ENCODE measurements at places on chromosomes 2 and 18.

GRCh38 chr2:177201919-177202346, 10.7 kb upstream of the HNRNPA3 start:
- no peak for DNase-seq

- no peak for DNase-seq
These were observed 1183.6 kb downstream of the LRP1B start for GRCh38 chr2:140947236-140947635.

DNA sequence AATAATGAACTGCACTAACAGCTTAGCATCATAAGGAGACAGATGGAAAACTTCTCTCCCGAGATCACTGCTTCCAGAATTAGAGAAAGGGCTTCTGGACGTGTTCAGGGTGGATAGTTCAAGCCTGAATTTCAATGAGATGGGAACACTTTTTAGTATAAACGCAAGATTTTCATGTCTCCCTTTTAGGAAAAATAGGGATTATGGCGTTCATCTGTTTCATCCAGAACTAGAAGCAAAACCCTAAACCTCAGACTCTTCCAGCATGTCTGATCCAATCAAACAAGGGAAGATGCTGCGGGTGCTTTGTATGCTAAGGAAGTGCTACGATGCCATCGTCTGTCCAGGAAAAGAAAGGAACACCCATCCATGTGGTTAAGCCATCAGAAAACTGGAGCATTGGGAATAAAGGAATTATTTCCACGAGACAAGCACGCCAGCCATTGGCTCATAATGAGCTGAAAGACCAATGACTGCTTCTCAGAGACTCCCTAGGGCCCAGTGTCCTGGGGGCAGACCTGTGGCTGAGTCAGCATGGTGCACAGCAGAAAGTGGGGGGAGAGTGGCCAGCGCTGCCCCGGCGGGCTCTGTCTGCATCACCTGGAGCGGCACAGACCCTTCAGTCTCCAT, 65.9 kb upstream of the AFF3 start:
- peak; percentile 22 for DNase-seq

DNA sequence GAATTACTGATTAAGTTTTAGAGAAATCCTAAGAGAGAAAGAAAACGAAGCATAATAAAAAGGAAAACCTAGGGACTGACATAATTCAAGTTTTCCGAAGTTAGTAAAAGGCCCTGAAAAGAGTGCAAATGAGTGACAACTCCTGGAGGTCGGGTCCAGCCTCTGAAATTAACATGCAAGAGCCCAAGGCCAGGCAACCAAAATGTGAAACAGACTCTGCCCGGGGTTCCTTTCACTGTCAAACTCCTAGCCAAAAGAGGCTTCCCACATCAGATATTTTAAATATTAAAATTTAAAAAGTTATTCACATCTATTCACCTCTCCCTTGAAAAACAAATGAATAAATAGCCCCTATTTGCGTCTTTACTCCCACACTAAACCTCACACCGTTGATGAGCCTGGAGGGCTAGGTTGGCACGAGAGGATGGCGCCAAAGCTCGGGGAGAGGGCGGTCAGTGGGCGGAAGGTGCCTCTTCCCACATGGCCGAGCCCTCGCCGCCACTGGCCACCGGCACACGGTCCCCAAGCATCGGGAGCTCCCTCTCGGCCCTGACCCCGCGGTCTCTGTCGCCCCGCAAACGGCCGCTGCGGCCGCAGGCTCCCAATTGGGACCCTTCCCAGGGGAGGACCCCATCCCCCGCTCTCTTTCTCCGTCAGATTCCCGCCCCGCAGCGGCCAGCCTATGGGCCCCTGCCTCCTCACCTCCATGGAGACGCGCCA, 630 bp downstream of the PPM1G start:
- DNase-seq = peak; percentile 32

GRCh38 chr2:166766220-166766619, 122.1 kb upstream of the XIRP2 start:
- no peak for DNase-seq

GRCh38 chr2:108199726-108200125, 40.0 kb upstream of the SULT1C3 start:
- DNase-seq = peak; percentile 83

DNA sequence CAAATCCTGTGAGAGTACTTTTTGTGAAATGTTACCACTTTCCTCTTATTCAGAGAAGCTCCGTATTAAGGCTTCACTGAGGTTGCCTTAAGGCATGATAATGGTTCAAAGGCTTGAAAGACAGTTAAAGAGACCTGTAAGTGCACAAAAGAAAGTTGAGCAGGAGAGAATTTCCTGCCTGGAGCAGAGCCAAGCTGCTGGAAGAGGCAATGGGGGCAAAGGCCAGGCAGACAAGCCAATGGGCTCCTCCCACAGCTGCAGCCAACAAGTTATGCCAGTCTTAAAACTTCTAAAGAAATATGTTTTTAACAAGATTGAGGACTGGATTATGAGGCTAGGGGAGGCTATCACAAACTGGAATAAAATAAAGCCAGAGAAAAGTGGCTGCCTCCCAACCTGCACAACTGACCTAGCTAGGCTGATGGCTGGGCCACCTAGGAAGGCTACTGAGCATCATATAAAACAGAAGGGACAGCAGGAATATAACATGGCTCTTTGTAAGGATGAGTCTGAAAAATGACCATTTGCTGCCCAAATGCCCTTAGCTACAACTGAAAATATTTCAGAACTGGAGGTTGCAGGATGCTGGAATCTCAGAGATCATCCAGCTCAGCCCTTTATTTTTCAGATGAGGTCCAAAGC, 2.1 kb downstream of the IL1B start:
- peak; percentile 45 for DNase-seq

DNA sequence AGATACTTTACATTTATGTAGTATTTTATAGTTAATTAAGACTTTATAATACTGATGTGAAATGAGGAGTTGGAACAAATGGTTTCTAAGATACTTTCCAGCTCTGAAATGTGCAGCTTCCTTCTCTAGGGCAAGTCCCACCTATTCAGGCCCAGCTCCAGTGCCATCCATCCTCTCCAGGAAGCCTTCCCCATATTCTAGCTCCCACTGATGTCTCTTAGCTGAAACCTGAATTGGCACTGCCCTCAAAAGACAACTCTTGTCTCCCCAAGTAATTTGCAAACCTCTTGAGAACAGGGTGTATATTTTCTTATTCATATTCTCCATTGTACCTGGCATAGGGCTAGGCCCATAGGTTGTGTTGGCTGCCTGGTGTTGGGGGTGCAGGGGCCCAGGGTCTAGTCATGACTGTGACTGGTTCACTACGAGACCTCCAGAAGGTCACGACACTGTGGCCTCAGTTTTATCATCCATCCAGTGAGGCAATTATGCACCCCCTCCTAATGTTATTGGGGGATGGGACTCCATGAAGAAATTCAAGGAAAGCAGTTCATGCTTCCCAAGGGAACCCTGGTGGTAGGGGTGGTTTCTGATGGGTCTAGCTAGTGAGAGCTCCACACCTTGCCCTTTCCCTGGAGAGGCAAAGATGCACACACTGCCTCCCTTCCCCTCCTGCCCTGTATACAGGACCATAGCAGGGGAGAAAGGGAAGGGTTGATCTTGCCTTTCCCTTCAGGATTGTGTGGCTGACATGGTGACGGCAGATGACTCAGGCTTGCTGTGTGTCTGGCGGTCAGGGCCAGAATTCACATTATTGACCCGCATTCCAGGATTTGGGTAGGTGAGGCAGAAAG, 2.8 kb downstream of the WDR54 start:
- no peak for DNase-seq

GRCh38 chr2:151523850-151524249, 114.1 kb downstream of the RIF1 start:
- DNase-seq = peak; percentile 10

DNA sequence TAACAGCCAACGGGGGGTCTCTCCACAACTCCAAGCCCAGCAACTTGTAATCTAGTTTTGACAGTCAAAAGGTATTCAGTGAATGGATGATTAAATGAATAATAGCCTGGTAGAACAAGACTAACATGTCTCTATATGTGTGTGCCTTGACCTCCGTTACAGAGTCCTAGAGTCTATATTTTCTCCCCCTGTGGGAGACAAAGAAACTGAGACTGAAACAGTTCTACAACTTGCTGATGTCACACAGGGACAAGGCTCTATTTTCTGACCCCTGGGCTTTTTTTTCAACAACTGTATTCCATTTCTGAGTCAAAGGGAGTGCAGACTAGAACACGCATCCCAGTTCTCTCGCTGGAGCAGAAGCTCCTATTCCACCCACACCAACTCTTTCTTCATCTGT, 223.6 kb upstream of the AGAP1 start:
- no peak for DNase-seq

DNA sequence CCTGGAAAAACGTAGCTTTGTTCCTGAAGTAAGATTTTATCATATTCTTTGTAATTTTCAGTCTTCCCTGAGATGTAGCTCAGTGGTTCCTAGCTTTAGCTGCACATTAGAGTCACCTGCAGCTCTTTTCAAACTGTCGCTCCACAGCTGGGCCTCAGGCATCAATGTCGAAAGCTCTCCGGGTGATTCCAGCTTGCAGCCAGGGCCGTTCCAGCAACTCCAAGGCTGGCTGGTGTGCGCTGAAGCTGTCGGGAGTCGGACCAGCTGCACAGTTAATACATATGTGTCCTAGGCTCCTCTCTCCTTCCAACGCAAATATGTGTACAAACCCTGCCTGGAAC, 609 bp upstream of the ZNF2 start:
- DNase-seq = no peak

DNA sequence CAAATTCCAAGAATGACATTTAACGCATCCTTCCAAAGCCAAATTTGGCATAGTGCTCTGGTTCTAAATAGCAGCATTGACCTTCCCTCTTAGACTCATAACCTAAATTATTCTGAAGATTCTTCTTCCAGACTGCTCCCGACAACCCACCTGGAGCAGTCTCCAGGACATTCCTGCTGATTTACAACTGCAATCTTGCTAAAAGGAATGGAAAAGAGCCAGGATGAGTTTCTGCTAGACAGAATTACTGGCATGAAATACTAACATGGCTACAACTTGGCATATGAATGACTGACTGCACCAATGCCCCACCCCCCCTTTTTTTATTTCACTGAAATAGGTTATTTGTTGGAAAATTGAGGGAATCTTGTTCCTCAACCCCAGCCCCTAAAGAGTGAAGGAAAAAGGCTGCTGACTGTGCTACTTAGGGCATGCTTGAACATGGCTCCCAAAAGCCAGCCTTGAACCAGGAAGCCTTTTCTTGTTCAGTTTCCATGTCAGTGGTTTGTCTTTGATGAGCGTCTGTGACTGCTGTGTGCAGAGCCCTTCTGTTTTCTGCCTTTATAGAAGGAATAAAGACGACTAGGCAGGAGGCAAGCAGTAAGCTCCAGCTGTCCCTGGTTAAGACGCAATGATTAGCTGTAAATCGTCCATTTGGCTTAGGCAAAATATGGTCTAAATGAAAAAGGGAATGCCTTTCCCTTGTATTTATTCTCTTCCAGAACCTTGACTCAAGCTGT, 47.4 kb upstream of the ITGB6 start:
- no peak for DNase-seq

GRCh38 chr2:229971298-229971790, 49.0 kb downstream of the FBXO36 start:
- DNase-seq = no peak

DNA sequence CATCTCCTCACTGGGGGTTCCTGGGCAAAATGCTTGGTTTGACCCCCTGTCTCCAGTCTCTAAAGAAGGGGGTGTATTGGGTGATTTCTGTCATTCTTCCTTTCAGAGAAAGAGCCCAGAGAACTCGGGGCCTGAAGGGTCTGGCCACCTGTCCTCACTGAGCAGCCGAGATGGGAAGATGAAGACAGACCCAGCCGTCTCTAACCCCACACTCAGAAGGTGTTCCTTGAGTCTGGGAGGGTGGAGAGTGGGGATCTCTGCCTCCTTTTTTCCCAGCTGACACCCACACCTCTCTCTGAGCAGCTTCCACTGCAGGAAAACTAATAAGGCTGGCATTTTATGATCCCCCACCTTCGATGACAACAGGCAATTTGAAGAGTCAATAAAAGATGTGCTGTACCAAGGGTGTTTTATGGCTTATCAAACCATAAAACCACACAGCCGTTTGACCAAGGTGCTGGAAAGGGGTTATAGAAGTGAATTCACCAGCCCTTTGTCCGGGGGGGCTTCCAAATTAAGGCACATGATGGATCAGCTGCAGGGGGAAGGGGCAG, 213.8 kb downstream of the SMAD2 start:
- no peak for DNase-seq

DNA sequence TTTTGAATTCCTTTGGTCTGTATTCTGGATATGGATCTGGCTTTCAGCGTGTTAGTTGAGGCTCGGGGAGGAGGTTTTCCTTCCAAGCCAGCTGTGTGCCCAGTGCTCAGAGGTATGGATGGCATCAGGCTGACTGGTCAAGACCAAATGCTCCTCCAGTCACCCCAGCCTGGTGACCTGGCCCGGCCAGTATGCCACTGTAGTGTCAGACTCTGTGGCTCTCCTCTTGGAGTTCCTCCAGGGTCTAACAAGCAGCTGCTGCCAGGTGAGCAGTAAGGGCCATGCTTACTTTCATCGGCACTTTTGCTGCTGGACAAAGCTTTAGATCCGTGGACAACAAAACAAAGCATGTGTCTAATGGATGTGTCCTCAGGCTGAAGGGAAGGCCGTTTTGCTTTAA, 44.1 kb downstream of the CABLES1 start:
- no peak for DNase-seq

GRCh38 chr2:136376211-136376610, 258.3 kb upstream of the CXCR4 start:
- no peak for DNase-seq

GRCh38 chr2:189095101-189095500, 84.5 kb downstream of the COL5A2 start:
- no peak for DNase-seq

GRCh38 chr2:10254373-10255188, 48.1 kb upstream of the HPCAL1 start:
- DNase-seq = peak; percentile 44

GRCh38 chr18:3704556-3705344, 254.8 kb downstream of the TGIF1 start:
- no peak for DNase-seq

GRCh38 chr18:23033056-23033455, 99.9 kb downstream of the RBBP8 start:
- no peak for DNase-seq

- no peak for DNase-seq
These were observed 209.2 kb downstream of the ICOS start for GRCh38 chr2:204145791-204146190.

DNA sequence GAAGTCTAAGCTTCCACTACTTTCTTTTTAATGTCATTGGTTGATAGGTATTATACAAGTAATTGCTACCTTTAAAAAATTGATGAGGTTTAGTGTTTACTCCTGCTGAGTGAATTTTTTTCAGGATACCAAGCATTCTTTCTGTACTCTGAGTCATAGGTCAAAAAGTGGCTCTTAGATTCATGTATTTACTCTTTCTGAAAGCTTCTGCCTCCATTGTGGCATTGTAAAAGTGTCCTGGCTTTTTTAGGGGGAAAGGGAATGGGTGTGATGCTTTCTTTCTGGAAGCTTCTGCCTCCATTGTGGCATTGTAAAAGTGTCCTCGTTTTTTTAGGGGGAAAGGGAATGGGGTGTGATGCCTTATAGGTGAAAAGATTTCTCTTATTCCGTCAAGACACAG, 286.5 kb downstream of the LPIN1 start:
- DNase-seq = peak; percentile 55

GRCh38 chr2:167697194-167697593, 550.2 kb downstream of the STK39 start:
- DNase-seq = no peak

GRCh38 chr2:169572821-169573159, 875 bp downstream of the FASTKD1 start:
- DNase-seq = no peak

- no peak for DNase-seq
These were observed 673.8 kb upstream of the FANCL start for GRCh38 chr2:58914733-58915505.

GRCh38 chr18:6249788-6250187, 164.9 kb downstream of the L3MBTL4 start:
- DNase-seq = no peak

- no peak for DNase-seq
These were observed 3.7 kb upstream of the HES6 start for GRCh38 chr2:238243496-238244076.

All from EL (cell line).